Upper lobe of left lung (tissue), 6 donors: ENCODE measurements at places on chromosomes 11 and 22.

GRCh38 chr11:63146581-63146980 lies 2.6 kb upstream of the SLC22A24 start:
- DNase-seq: no peak

DNA sequence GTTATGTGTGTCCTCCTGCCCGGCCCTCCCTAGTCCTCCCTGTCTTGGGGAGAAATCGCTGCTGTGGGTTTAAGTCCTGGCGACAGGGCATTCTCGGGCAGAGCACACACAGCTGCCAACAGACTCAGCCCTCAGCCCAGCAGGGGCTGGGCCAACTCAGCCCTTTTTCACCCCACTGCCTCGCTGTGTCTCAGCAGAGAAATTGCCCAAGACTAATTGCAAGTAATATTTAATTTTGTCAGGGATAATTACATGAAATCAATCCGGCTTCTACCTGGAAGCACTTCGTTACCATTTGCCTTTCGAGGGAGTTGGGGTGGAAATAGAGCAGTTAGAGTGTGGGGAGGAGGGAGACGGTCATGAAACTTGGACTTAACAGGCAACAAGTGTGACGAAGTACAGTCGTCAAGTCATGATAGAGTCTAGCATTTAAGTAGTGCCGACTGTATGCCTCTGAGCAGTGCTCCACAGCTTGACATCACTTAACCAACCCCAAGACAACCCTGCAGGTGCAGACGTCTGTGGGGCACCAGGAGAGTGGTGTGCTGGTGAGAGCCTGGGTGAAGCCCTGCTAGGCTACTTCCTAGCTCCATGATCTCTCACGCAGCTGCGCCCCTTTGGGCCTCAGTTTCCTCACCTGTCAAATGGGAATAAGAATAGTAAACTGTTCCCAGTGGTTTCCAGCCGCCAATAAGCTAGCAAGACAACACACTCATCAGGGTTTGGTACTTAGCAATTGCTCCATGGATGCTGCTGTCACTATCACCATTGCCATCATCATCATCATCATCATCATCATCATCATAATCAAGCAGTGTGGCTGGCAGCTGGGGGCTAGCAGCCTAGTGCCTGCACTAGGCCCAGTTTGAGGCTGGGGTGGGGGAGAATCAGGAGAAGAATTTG lies 29.2 kb downstream of the MN1 start:
- DNase-seq: no peak

DNA sequence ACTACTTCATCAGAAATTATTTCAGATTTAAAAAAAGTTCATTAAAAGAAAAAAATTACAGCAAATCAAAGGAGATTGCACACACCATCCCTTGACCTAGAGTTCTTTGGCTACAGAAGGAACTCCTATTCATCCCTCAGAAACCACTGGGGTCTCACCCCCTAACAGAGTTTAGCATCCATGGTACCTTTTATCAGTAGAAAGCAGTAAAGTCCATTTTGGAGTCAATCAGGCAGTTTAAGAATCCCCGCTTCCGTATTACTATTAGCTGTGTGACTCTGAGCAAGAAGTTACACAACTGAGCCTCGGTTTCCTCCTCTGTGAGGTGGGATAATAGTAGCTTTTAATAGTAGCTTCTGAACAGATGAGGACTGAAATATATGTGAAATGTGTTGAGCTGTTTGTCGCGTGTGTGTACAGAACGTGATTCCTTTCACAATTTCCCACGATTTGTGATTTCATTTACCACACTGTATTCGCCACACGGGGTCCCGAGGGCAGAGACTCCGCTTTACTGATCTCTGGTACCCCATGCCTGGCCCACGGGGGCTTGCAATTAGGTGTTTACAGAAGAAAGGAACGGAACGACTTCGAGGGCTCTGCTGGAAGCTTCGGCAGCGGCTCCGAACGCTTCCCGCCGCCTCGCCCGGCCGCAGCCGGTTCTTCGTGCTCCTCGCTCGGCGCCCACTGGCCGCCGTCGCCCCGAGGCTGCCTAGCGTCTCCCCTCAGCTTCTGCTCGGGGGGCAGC lies 72.5 kb upstream of the ZBED5 start:
- DNase-seq: no peak

DNA sequence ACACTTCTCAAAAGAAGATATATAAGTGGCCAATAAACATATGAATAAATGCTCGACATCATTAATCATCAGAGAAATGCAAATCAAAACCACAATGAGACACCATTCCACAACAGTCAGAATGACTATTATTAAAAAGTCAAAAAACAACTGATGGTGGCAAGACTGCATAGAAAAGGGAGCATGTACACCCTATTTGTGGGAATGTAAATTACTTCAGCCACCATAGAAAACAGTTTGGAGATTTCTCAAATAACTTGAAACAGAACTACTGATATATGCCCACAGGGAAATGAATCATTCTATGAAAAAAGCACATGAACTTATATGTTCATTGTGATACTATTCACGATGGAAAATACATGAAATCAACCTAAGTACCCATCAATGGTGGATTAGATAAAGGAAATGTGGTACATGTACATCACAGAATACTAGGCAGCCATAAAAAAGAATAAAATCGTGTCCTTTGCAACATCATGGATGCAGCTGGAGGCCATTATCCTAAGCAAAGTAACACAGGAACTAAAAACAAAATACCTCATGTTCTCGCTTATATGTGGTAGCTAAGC lies 42.4 kb downstream of the GLYATL2 start:
- DNase-seq: no peak

DNA sequence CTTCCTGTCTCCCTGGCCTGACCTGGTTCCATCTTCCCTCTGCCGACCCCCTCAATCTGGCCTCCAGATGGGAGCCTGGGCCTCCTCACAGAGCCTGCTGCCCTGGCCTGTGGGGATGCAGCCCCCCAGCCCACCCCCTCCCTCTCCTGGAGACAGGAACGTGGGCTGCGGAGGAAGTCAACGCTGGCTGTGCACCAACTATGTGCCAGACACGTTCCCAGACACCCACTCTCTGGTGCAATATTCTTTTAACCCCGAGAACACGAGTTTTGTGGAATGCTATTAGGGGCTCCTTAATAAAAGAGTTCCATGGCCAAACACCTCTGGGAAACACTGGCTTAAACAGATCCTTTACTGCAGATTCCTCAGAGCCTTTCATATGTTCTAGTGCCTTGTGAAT lies 15.9 kb downstream of the WNT11 start:
- no peak for DNase-seq

DNA sequence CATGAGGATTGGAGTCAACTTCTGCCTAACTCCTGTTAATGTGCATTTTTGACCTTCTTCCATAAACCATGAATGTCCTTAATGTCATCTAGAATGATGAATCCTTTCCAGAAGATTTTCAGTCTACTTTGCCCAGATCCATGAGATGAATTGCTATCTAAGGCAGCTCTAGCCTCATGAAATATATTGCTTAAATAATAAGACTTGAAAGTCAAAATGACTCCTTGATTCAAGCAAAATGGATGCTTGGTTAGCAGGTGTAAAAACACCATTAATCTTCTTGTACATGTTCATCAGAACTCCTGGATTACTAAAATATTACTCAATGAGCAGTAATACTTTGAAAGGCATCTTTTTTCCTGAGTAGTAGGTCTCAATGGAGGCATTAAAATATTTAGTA lies 238.5 kb upstream of the ZC3H12C start:
- no peak for DNase-seq
